Foreskin fibroblast (primary cell): ENCODE measurements at places on chromosomes 6 and 20.

GRCh38 chr6:152225241-152225934 is 411.8 kb downstream of the SYNE1 start:
- peak; percentile 54 for DNase-seq

DNA sequence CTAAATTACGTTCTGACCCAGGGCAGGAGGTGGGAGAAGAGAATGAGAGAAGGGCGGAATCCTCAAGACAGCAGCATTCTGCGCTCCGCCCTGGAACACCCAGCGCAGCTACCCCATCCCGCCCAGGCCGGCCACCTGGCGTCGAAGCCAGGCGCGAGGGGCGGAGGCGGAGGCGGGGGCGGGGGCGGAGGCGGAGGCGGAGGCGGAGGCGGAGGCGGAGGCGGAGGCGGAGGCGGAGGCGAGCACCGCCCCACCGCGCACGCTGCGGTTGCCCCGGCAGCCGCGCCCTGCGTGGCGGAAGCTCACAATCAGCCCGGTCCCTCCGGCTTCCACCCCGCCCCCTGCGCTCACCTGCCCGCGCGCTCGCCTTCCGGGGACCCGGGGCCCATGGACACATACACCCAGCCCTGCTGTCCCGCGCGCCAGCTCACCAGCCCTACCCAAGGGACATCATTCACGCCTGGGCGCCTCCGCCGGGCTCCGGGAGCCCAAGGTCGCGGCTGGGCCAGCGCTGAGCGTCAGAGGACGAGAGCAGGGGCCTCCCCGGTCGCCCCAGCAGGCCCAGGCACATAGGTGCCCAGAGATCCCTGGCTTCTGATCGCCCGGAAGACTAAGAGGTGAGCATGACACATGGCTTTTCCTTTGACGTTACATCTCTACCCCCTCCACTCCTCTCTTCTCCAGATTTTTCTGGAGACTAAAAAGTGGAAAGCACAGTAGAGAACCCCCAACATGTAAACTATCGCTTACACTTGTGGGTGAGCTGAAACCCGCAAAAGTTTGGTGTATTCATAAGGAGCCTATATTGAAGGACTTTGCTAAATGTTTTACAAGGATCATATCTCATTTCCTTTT is at the start of gene ANKEF1:
TSS of gene ANKEF1 (plus strand) at position 271 of the 855 bp plus-strand sequence. CDS start 3,315 bp downstream, outside the sequence.
- peak; percentile 48 for DNase-seq

DNA sequence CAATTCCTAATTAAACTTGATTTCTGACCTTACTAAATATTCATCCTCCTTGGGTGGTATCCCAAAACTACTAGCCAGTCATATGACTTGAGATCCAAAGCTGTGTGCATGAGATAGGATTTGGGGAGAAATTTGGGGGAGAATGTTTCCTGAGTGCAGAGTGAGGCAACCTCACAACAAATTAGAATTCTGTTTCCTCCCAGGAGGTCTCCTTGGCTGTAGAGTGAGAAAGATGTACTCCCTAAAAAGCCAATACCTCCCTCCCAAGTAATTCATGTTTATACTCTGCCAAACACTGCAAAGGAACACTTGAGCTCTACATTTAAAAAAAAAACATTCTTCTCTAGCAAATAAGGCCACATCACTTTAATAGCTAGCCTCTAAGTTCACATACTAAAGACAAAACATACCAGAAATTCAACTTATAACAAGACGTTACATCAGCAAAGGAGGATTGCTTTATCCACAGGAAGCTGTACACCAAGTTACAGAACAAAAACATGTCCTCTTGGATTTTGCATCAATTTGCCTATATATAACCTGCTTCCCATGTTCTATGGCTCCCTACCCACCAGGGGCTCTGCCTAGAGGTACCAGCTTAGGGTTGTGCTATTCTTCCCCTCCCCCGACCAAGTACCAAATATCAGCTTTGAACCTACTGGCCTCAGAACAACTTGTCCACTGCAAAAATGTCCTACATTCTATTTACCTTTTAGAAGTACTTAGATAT is 15.4 kb upstream of the TMEM30A start:
- DNase-seq = no peak

DNA sequence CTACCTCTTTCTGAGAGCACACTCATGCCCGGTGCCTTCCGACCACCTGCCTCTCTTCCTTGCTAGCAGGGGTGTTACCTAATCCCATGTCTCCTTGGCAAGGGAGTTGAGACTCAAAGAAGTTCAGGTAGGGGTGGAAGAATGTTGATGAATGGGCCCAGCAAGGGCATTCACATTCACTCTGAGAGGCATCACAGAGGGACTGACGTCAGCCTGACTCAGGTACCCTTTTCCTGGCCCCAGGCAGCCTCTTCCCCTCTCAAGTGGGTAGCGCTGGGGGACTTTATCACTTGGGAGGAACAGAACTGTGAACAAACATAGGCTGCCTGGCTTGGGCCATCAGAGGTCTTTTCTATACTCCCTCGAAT is 35.3 kb downstream of the HM13 start:
- DNase-seq = no peak

GRCh38 chr20:36167902-36168503 is 13.5 kb downstream of the EPB41L1 start:
- DNase-seq = peak; percentile 30

DNA sequence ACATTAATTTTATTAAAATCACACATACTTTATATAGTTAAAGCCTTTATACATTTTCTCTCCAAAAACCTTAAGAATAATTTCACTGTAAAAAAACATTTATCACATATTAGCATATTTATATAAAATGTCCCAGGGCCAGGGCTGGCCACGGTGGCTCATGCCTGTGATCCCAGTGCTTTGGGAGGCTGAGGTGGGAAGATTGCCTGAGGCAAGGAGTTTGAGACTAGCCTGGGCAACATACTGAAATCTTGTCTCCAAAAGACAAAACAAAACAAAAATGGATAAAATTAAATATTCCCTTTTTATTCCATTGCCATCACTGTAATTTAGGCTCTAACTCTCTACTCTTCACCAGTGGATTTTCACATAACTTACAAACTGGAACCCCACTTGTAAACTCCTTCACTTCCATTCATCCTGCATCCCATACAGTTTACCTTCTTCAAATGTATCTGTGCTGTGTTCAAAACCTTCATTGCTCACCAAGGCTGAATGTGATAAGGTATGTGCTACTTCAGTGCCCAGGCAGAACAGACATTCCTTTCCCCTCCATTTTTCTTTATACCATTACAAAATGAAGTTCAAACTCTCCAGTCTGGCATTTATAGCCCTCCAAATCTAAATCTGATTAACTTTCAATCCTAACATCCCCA is 42.9 kb upstream of the PIM1 start:
- no peak for DNase-seq

DNA sequence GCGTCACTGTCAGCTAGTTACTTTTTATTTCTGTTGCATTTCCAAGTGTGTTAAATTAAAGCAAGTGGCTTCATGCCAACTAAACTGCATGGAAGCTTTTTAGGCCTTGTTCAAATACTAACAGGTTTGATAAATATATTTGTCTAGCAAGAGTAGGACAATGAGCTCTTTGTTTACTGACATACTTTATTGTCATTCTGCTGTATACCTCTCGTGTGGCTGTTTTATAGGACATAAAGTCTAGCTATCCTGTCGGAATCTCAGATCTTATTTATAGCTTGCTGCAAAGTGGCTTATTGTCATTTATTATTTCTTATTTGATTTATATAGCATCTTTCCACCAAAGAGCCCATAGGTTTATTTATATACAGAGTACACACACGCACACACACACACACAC is 711.1 kb downstream of the KIF16B start:
- no peak for DNase-seq

GRCh38 chr20:62118113-62119043 is 3.9 kb upstream of the LSM14B start:
- no peak for DNase-seq

- DNase-seq = peak; percentile 65
Observed at GRCh38 chr6:4805553-4806336, 29.5 kb downstream of the CDYL start.
